SW 1271 (cell line): ENCODE measurements at places on chromosomes 7 and 10.
A peak's percentile ranks its signal among the peaks of the same experiment; 100 is the strongest.

DNA sequence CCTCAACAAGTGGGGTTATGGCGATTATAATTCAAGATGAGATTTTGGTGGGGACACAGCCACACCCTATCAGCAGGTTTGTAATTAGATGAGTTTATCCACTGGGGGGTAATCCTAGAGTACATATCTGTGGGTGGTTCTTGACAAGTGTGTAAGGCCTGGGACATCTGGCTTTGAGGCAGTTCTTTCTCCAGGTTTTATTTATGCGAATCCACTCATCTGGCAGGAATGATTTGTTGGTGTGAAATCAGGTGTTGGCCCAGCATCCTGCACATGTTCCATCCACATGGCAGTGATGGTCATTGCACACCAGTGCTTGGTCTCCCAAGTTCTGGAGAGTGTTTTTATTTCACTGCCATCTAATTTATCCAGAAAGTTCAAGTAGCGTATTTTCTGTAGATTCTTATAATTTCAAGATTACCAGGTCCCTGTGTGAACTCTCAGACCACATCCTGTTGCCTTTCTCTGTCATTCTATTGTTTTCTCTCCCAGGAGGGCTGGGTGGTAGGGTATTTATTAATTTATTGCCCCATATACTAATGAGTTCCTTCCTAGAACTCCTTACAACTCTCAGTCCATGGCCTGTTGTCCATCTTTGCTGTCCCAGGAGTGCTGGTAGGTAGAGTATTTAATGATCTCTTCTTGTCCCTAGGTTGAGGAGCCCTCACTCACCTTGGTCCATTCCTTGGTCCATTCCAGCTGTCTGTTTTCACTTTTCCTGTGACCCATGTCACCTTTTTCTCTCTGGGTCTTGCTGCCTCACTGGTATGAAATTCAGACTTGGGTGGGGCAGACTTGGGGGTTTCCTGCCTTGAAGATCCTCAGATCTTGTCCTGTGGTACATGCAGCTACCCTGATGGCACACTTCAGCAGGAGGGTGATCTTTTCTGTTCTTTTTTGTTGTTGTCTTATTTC lies 10.4 kb downstream of the RALA start:
- DNase-seq, result no peak

DNA sequence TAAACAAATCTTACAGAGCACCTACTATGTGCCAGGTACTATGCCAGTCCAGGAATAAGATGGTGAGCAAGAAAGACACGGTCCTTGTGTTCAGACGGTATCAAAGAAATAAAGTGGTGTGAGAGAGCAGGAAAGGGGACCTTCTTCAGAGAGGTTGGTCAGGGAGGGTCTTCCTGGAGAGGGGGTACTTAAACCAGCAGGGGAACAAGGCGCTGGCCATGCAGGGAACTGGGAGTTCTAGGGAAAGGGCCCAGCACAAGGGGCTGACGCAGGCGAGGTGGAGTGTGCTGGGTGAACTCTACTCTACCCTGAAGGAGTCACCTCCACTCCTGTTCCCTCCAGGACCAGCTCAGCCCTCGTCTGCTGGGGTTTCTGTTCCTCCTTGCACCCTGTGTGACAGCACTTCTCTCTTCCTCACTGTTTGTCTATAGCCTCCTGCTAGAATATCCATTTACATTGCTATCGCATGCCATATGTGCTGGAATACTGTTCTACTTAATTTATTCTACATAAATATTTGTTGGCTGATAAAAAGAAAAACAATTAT lies 73.5 kb downstream of the AOAH start:
- DNase-seq, result no peak

GRCh38 chr10:86363833-86364490 lies 2.6 kb downstream of the GRID1 start:
- DNase-seq, result no peak

DNA sequence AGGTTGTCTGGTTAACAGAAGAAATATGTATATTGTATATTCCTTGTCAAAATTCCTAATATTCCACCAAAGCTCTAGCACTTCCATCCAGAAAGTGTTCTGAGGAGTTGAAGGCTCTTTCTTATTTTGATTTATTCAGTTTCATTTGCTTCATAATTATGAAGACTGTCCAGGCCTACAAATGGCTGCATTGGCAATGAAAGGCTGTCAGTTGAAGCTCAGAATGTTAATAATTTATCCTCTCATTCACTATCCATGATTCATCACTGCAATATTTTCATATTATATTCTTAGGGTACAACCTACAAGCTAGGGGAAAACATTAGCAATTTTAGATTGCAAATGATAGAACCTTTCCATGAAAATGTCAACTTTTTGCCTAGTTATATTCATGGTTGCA lies 57.3 kb downstream of the ARID5B start:
- DNase-seq, result no peak

DNA sequence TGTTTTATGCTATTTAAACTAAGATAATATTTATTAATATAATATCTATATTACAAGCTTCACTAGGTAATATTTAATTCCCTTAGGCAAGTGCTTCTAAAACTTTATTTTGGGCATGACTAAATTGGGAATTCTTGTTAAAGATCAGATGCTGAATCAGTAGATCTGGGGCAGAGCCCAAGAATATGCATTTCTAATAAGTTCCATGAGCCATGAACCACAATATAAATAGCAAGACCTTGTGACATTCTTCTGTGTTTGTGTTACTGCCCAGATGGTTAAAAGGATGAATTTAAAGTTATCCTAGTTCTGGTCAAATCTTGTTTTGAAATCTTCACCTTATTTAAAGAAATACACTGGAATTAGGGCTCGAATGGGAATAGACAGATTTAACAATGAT lies 258.4 kb upstream of the CACNA2D1 start:
- no peak for DNase-seq

DNA sequence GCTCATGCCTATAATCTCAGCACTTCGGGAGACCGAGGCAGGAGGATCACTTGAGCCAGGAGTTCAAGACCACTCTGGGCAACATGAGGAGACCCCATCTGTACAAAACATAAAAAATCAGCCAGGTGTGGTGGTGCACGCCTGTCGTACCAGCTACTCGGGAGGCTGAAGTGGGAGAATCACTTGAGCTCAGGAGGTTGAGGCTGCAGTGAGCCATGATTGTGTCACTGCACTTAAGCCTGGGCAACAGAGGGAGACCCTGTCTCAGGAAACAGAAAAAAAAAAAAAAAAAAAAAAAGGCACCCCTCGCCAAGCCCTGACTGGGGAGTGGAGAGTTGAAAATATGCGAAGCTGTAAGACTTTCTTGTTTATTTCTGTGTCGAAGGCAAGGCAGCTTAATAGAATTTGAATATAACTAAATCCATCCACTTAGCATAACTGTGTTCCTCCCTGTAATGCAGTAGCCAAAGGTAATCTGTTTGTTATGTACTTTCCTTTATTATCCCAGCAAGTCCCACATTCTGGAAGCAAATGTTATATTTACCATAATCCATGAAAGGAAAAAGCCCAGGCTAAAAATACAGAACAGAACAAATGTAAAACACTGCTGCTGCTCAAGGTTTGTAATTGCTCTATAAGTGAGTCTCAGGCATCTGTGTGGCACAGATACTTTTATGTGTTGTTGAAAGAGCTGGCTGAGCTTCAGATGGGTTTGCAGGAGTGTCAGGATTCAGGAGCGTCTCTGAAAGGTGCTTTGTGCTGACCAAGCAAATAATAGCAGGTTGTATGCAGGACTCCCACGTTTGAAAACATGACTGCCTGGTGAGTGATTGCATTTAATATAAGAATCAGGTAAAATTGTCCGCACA lies 127.2 kb downstream of the CELF2 start:
- no peak for DNase-seq

DNA sequence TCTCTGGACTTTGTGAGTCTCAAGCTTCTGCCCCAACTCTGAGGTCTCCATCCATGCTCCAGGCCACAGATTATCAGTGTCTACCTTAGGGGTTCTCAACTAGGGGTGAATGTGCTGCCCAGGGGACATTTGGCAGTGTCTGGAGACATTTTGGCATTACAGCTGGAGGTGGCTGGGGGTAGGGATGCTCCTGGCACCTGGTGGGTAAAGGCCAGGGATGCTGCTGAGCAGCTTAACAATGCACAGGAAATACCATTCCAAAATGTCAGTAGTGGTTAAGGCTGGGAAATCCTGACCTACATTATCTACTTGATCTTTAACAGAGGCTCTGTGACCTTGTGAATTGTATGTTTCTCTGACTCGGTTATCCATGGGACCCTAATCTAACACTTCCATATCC lies 67.3 kb upstream of the PALS2 start:
- DNase-seq, result no peak

DNA sequence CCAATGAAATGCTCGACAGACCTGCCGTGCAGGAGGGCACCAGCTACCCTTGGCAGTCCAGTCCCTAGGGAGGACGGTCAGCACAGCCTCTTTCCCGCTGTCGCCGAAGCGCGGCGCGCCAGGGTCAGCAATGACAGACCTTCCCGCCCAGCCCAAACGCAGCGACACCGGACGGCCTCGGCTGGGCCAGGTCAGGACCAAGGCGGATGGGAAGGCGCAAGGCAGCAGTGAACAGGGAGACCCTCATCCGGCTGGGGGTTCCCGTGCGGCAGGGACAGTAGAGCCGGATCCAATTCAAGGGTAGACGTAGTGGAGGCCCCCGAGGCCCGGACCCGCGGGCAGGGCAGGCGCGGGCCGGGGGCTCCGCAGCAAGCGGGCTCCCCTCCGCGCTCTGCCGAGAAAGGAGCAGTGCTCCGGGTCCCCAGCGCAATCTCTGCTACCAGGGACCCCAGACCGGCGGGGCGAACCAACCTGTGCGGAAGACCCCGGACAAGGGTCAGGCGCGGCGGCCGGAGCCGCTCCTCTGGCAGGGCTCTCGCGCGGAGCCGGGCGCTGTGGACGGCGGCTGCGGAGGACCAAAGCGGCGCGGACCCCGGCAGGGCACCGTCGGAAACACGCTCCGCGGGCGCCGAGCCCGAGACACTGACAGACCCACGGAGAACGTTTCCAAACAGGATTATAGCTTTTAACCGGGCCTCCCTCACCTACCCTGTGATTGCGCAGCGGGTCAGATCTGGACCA lies at the start of gene SEC31B:
Gene SEC31B (minus strand): TSS at position 551 of the 741 bp plus-strand sequence. CDS start 2,909 bp downstream, outside the sequence.
- DNase-seq, result no peak

- DNase-seq, result no peak
Measured at GRCh38 chr10:119306514-119306951, 99.2 kb downstream of the GRK5 start.

GRCh38 chr10:62237966-62238365 lies 30.7 kb downstream of the RTKN2 start:
- no peak for DNase-seq

- DNase-seq, result no peak
Measured at GRCh38 chr10:68572151-68572550, 12.0 kb downstream of the TET1 start.

- DNase-seq, result no peak
Measured at GRCh38 chr7:109967406-109967805, 1123.5 kb upstream of the LRRN3 start.

DNA sequence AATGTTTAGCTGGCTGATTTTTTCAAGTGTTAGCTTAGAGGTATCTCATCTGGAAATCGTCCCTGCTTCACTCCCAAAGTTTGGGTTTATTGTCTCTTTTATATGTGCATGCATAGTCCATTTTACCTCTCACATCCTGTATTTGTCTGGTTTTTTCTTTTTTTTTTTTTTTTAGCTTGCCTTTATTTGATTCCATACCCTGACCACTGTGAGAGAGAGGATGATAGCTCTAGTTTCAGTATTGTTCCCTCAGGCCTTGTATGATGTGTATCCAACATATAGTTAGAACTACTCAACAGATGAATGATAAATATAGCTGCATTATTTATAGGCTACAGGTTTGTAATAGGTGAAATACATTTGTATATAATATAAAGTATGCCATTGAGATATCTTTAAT lies 29.9 kb downstream of the PCGF5 start:
- DNase-seq, result no peak

- no peak for DNase-seq
Measured at GRCh38 chr10:36802490-36803153, 322.8 kb upstream of the ANKRD30A start.

GRCh38 chr10:48564466-48565160 lies 40.3 kb downstream of the ARHGAP22 start:
- DNase-seq, result no peak

- DNase-seq, result no peak
Measured at GRCh38 chr7:29892231-29892630, 85.9 kb downstream of the WIPF3 start.

- DNase-seq, result no peak
Measured at GRCh38 chr10:78266741-78267469, 233.2 kb downstream of the RPS24 start.

DNA sequence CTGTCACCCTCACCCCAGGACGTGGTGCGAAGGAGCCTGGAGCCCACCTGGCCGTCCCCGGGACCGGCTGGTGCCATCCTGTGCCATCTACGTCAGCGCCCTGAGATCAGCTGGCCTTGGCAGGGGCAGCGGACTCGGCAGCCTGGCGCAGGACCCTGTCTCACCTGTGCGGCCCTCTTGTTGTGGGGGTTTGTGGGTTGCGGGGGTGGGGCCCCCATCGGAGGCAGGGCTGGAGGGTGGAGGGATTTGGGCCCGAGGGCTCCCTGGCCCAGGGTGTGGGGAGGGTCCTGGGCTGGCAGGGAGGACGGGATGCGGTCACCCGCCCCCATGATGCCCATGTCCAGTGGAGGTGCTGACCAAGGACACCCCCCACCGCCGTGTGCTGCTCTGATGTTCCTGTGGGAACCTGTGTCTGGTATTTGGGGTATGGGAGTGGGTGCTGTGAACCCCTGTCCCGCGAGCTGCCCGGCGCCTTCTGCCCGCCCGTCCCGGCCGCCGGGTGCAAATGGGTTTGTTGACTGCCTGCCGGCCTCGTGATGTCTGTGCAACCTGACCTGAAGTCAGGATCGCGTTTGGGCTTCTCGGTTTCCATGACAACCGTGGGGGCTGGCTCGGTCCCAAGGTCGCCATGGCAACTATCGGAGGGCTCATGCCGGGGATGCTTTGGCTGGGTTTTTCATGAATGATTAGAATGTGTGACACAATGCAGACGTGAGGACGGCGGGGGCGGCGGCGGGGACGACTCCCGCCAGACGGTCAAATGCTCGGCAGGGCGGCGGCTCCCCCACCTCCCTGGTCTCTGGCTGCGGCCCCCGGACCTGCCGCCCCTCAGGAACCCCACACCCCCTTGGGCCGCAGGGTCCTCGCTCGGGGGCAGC lies 7.3 kb downstream of the MAFK start:
- peak; percentile 87 for DNase-seq

GRCh38 chr7:131556909-131557651 lies 652 bp upstream of the PODXL start:
- no peak for DNase-seq

- no peak for DNase-seq
Measured at GRCh38 chr7:143463957-143464356, 13.7 kb upstream of the TAS2R41 start.

GRCh38 chr7:130162196-130162595 lies 43.0 kb downstream of the TMEM209 start:
- no peak for DNase-seq
